ENCODE measurements at places on chromosomes 1 and 21. TPM values are rescaled to one million over a fixed set of nuclear protein-coding genes. Genes with fewer than 3 reads are reported as not detected.
A peak's percentile ranks its signal among the peaks of the same experiment; 100 is the strongest.

DNA sequence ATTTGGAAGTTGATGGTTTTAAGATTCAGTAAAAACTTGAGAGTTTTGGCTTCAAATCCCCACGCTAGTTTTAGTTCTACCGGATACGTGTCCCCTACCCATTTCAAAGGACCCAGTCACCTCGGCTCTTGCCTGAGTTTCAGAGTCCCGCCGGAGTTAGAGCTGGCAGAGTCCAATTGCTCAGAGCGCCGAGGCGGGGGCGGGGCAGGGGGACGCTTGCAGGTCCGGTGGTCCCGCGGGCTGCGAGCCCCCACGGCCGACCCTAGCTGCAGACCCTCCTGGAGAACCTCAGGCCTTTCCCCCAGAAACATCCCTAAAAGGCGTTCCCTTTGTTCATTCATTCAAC is 765 bp upstream of the VPS45 start:
- peak; percentile 59 for DNase-seq
- H3K36me3 ChIP-seq = peaks cover 8% of the 10 kb centered on the region
- peaks cover 37% of the 10 kb centered on the region for H3K4me1 ChIP-seq
- H3K27me3 ChIP-seq = no peaks in the 10 kb centered on the region
- peak overlapping the region; percentile 97 for H3K4me3 ChIP-seq
- H3K27ac ChIP-seq = peak overlapping the region; percentile 96

The ALPL gene
- total RNA-seq = not detected

The MAN1C1 gene
- 15.5 TPM for total RNA-seq

DNA sequence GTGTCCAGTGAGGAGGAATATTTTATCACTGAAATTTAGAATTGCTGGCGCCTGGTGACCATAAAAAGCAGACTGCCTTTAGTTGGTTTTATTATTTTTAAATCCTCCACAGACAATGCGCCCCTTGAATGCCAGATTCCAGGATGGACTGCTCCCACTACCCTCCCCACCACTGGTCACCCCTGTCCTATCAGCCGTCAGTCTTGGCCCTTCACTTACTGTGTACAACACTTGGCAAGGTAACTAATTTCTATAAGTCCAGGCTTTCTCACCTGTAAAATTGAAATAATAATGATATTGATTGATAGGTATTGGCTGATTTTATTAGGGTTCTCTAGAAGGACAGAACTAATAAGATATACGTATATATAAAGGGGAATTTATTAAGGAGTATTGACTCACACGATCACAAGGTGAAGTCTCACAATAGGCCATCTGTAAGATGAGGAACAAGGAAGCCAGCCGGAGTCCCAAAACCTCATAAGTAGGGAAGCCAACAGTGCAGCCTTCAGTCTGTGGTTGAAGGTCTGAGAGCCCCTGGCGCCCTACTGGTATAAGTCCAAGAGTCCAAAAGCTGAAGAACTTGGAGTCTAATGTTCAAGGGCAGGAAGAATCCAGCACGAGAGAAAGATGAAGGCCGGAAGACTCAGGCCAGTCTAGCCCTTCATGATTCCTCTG is 17.8 kb downstream of the RHEX start:
- H3K27ac ChIP-seq = no peak overlapping the region
- H3K27me3 ChIP-seq = peaks cover 58% of the 10 kb centered on the region
- no peak for DNase-seq
- no peaks in the 10 kb centered on the region for H3K36me3 ChIP-seq
- peaks cover 7% of the 10 kb centered on the region for H3K4me1 ChIP-seq

GRCh38 chr1:204344665-204345355 is 14.9 kb downstream of the PLEKHA6 start:
- H3K27ac ChIP-seq = no peak overlapping the region
- H3K27me3 ChIP-seq = peaks cover 19% of the 10 kb centered on the region
- H3K4me3 ChIP-seq = no peak overlapping the region

GRCh38 chr1:15177710-15178166 is 24.2 kb downstream of the TMEM51 start:
- no peak for DNase-seq
- H3K36me3 ChIP-seq = no peaks in the 10 kb centered on the region
- no peak overlapping the region for H3K27ac ChIP-seq
- H3K27me3 ChIP-seq = peaks cover 44% of the 10 kb centered on the region
- no peaks in the 10 kb centered on the region for H3K4me1 ChIP-seq
- H3K4me3 ChIP-seq = no peak overlapping the region
